AG04450 (cell line): ENCODE measurements at places on chromosomes 6 and 20. TPM values are rescaled to one million over a fixed set of nuclear protein-coding genes. Genes with fewer than 3 reads are reported as not detected.

- no peak for DNase-seq
Measured at GRCh38 chr20:19937651-19938420, 79.3 kb upstream of the NAA20 start.

- no peak for DNase-seq
Measured at GRCh38 chr6:156825475-156825874, 48.3 kb downstream of the ARID1B start.

DNA sequence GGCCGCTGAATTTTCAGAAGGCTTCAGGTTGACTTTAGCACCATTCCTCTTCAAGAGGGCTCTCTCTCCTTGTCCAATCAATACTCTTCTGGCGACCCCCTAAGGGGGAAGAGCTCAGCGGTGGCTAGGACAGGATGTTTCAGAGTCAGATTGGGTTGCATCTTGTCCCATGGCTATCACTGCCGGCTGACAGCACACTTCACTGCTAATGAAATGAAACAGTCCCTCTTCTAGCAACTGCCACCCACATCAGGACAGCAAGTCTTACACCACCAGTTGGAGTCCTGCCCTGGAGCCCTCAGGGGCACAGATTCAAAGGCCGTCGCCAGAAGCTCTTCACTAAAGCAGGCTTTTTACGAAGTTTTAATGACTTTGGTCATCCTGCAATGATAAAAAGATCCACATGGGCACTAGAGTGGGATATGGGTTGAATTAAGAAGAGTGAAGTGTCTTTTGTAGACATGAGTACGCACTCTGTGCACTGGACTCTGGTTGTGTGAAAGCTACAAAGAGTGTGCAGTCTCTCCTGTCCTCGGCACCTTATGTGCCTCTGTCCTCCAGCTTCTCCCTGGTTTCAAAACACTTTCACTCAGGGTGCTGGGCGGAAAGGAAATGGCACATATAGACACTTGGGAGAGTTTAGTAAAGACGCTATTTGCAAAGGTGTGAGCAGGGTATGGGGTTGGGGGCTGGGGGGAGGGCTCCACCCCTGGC is 66.1 kb upstream of the SLC22A16 start:
- no peak for DNase-seq

The CST2 gene
- polyA plus RNA-seq, result not detected in 2 replicates

DNA sequence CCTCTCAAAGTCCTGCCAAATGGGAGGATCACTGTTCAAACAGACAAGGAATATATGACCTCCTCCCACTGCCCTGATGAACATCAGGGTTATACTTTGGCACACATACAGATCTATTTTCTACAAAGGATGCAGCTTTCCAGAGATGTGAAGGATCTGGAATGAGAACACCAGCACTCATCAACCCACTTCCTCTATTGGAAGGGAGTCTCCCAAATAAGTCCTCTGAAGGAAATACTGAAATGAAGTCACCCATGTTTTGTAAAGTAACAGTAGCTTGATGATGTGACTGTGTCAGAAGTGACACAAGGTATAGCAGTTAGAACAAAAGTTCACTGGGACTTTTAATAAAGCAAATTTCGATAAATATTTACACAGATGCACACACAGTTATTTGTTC is 104.9 kb downstream of the OGFRL1 start:
- DNase-seq, result no peak
